ENCODE measurements at places on chromosomes 6 and 20. TPM values are rescaled to one million over a fixed set of nuclear protein-coding genes. Genes with fewer than 3 reads are reported as not detected.

The LYRM2 gene
- 32.8 TPM for polyA plus RNA-seq

The CLDN20 gene
- polyA plus RNA-seq: not detected

DNA sequence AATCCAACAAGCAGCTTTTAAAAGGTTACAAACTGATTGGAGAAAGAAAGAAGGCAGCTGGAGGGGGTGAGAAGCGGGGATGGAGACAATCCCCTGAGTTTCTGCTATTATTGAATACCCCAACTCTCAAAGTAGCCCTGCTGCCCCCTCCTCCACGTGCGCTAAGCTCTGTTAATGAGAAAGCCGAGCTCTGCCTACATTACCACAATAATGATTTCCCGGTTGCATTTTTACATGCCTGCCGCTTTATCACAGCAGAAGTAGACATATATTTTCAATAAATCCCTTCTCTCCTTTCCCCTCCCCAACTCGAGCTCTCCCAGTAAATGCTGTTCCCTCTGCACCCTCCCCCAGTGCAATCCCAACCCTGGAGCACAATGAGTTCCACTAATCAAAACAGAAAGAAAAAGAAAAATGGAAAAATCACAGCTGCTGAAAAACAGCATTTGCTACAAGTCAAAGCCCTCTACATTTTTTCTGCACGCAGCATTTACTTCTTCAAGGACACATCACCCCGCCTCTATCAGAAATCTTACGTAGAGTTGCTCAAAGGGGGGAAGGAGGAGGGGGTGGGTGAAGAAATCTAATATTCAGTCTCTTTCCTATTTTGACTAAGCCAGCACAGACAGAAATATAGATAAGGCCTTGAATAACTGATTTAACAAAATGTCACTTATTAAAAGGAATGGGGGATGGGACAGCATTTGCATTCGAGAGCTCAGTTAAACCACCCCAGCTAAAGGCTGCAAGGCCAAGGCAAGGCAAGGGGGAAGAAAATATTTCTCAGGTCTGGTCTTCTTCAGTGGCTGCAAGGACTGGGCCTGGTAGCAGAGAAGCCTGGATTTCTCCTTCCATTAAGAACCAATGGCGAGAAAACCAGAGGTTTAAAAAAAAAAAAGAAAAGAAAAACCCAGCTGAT, 10.7 kb downstream of the TRERF1 start:
- peak; percentile 57 for DNase-seq

- DNase-seq: no peak
These were observed 2.0 kb downstream of the MMP9 start for GRCh38 chr20:46010491-46011391.

The HMGCLL1 gene
- 0.33 TPM for polyA plus RNA-seq

DNA sequence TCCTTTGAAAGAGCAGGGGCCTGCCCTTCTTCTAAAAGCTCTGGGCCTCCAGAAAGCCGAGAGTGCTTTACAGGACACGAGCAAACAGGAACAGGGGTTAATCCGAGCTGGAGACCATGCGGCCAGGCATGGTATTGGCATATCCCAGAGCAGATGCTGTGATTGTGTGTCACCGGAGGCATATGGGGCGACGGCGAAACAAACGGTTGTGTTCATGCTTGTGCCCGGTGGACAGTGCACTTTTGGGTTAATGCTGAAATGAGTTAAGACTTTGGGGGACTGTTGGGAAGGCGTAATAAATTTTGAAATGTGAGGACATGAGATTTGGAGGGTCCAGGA, 1088.7 kb upstream of the DEFB115 start:
- no peak for DNase-seq

- DNase-seq: no peak
These were observed 335.5 kb downstream of the GJA1 start for GRCh38 chr6:121770943-121771342.

The OR2B6 gene
- 0.09 TPM for polyA plus RNA-seq

DNA sequence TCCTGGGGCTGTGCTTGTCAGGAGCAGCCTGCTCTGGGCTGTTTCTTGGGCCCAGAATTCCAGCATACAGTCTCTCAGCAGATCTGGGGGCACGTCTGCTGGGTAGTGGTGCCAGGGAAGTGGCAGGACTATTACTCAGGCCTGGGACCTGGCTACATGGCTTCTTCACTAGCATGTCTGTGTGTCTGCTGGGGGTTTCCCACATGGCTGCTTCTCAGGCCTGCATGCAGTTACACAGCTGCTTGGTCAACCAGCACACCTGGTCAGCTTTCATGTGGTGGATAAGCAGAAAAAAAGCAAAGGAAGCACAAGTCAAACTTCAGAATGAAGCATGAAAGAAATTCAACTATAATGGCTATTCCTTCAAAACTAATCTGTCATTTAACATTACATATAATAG, 316.2 kb upstream of the NOX3 start:
- DNase-seq: no peak

DNA sequence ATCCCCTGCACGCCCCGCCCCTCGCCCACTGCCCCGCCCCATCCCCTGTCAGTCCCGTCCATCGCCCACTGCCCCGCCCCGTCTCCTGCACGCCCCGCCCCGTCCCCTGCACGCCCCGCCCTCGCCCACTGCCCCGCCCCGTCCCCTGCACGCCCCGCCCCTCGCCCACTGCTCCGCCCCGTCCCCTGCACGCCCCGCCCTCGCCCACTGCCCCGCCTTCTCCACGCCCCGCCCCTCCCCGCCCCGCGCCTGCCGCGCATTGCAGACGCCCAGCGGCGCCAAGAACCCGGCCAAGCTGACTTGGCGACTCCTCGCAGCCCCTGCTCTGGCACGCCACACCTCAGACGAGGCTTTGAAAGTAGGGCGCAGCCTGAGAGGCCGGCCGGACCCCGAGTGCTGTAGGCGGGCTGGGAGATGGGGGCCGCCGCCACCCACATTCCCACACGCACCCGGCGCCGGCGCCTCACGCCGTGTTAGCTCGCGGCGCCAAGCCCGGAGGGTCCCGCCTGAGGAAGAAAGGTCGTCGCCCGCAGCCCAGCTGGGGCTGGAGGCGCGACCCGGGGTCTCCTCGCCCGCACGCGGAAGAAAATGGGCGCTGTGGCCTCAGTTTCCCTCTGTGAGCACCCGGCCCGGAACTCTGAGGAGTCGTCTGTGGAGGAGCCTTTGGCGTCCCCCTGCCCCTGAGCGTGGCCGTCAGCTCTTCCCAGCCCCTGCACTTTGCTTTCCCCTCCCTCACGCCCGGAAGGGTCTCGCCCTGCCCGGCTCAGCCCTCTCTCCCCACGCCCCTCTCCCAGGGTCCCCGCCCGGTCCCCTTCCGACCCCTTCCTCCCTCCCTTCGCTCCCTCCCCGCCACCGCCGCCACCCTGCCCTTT, at the start of gene RAD21L1:
RAD21L1 (plus strand) TSS at position 262 of the 872 bp plus-strand sequence. CDS start 2,410 bp downstream, outside the sequence.
- peak; percentile 21 for DNase-seq

DNA sequence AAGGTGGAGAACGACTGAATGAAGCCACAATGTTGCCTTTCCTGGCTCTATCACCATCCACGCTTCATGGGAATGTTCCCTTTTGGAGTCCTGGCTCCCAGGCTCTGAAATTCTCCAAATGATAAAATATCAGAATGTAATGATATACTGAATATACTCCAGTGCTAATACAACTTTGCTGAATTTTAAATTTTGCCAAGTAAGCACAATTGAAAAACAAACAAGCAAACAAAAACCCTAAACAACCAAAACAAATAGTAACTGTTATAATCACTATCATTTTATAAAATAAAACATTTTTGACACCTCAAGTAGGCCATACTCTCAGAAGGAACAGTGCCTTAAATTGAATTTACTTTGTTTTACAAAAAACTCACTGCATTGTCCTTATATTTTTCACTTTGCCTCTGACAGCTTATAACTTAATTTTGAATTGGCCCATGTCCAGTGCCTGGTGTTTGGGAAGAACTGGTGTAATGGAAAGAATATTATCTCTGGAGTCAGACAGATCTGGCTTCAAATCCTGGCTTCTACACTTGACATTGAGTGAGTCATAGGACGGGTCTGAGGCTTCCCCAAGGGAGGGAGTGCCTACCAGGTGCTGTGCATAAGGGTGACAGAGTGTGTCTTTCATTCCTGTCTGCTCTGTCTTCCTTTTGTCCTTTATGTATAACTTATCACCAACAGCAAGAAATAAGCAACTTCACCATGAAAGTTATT, 698.3 kb downstream of the EPM2A start:
- DNase-seq: no peak

DNA sequence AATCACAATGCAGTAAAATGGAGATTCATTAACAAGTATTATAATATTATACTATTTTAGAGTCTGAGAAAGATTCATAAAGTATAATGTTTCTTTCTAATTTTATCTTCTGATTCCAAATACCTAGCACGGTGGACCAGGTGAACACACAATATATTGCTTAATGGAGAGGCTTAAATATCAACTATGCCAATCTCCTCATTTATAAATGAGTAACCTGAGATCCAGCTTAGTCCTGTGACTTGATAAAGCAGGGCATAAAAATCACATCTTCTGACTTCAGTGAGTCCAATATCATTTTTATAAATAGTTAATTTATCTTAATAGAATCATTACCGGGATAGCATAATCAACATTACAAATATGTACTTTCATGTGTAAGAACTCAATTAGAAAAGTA, 144.4 kb upstream of the GJE1 start:
- DNase-seq: no peak

The TRIM15 gene
- not detected for polyA plus RNA-seq

The GPX5 gene
- polyA plus RNA-seq: not detected

The NHLRC1 gene
- 1.4 TPM for polyA plus RNA-seq

- DNase-seq: no peak
These were observed 178.4 kb downstream of the MBOAT1 start for GRCh38 chr6:20033697-20034407.

DNA sequence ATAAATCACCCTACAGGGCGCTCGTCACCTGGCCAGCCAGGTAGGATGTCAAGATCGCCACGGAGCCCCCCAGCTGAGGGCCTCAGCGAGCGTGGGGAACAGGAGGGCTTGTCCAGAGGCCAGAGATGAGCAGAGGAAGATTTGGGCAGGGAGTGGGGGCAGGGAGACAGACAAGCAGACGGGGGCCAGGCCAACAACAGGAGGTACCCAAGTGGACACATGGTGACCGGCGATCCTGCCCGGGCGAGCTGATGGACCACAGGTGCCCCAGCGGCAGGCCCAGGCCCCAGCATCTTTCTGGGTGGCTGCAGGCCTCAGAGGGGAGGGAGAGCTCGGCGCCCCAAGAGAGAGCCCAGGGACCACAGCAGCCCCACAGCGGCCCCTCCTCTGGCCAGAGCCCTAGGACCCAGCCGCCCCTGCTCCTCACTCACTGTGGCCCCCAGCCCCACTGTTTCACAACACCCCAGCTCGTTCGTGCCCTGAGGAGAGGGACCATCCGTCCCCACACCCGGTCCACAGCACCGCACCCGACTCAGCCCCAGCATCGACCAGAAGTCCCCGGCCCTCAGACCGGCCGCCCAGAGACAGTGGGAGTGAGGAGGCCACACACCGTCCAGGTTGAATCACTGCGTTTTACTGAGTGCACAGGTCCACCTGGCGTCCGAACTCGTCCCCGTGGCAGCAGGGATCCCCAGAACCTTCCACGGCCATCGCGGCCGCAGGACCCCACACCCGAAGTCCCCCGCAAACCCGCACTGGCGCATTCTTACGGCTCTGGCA, 38.6 kb upstream of the CHRNA4 start:
- DNase-seq: no peak

DNA sequence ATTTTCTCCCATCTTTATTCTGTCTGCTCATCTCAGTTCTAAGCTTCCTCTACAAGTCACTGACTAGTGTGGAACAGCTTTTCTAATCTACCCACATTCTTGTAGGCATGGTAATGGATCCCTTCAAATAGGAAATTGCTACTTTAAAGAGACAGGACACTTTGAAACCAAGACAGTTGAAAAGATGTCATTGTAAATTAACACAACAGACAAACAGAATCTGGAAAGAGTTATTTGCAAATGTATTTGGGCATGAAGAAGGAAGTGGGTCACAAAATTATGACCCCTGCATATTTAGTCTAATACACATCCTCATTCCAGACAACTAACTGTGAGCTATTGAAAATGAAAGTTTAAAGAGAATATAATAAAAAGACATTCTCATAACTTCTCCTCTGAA, 298.2 kb upstream of the MARCKS start:
- DNase-seq: no peak

DNA sequence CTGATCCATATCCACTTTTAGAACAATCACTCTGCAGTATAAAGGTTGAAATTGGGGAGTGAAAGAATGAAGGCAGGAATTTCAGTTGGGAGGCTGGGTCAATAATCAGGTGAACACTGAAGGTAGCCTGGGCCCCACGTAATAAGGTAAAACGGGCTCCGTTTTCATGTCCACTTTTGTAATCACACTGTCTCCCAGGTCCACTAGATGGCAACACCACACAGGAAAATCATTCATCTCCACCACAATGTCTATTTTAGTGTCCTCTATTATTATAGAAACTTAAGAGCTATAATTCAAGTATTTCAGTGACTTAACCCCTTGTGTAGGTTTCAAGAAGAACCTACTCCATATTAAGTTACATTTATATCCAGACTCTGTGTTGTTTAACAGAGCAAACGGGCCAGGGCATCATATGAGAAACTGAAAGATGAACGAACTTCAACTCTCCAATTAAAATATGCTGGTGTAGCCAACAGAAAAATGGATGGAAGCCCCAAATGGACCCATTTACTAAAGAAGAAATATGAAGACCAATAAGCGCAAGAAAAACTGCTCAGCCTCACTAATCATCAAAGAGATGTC, 45.9 kb upstream of the MC3R start:
- DNase-seq: no peak

The ULBP2 gene
- 7.9 TPM for polyA plus RNA-seq

The OXT gene
- polyA plus RNA-seq: not detected

DNA sequence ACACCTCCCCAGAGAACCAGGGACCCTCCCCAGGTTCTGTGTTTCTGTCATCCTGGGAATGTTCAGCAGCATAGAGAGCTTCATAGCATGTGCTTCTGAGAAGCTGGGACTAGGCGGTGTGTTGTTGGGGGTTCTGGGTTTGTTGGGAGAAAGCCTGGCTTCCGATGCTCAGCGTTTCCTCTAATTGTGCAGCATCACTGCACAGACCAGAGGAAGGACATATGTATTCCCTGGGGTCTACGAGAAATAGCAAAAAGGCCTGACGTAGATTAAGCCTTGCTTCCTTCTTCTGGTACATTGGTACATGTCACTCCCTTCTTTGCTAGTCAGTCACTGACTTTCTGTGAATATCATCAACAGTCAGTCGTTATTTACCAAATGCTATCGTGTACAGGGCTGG, 96.9 kb upstream of the SGK1 start:
- DNase-seq: no peak

The CEP85L gene
- polyA plus RNA-seq: 7.5 TPM
